GM20000 (cell line): ENCODE measurements at places on chromosomes 12 and 14.

GRCh38 chr12:58238411-58238810 lies 297.0 kb downstream of the ATP23 start:
- no peak for DNase-seq

GRCh38 chr12:87092421-87092820 lies 836.2 kb upstream of the MGAT4C start:
- DNase-seq = no peak

GRCh38 chr14:76708028-76708427 lies 53.2 kb upstream of the VASH1 start:
- DNase-seq = no peak

- no peak for DNase-seq
Measured at GRCh38 chr14:89085231-89085731, 260.8 kb downstream of the TTC8 start.

DNA sequence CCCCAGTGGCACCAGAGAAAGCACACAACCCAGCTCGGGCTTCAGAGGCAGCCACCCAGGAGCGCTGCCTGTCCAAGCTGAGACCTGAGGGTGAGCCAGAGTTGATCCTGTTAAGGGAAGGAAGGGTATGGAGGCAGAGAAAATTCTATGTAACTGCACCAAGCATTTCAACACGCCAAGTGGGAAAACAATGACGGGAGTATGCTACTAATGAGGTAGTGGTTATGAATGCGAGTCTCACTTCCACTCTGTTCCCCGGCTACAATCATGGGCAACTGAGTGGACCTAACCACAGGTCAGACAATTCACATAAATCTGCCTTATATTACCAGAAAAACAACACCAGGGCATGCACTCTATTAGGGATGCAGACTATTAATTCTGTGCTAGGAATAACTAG lies 9.9 kb downstream of the ATG14 start:
- no peak for DNase-seq

- DNase-seq = no peak
Measured at GRCh38 chr14:39472078-39472477, 39.8 kb upstream of the FBXO33 start.

GRCh38 chr12:25051656-25052195 lies 102.8 kb upstream of the BCAT1 start:
- peak; percentile 44 for DNase-seq

DNA sequence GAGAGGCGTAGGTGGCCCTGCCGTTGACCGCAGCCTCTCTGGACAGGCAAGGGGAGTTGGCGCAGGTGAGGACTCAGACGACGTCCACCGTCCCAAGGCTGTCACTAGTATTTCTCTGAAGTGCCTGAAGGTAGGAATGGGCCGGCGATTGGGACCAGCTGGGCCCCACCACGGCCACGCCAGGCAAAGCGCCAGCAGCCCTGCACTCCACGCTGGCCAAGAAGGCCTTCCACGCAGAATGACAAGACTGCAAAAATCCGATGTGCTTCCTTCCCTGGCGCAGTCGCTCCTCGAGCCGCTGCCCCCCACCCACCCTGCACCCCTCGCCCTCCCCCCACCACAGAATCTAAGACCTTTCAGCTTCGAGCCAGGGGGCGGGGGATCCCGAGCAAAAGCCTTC lies 17.3 kb upstream of the MLXIP start:
- DNase-seq = no peak

DNA sequence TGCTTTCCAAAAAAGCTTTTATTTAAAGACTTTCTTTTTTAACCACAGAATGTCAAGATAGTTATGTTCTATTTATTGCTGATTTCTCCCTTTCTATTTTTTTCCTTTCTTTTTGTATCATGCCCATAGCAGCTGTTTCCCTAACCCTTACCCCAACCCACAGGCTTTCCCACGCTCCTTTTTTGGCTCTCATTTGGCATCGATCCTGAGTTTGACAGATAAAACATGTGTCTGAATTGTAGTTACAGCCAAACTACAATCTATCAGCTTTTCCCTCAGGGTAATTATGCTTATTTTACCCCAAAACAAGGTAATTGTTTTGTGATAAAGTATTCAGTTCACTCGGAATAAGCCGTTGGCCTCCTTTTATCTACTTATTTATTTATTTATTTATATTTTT lies 46.7 kb downstream of the PDE3A start:
- DNase-seq = no peak

DNA sequence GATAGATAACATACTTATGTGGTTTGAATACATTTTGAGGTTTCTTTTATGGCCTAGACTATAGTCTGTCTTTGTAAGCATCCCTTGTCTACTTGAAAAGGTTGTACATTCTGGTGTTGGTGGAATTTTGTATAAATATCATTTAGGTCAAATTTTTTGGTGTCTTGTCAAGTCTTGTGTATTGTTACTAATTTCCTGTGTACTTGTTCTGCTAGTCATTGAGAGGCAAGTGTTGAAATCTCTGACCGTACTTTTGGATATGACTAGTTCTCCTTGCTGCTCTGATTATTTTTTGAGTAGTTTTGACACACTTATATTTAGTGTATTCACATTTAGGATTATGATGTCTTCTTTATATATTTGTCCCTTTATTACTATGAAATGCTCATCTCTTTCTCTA lies 219.6 kb downstream of the CCDC91 start:
- DNase-seq = no peak

GRCh38 chr14:102154821-102155549 lies 15.3 kb downstream of the WDR20 start:
- no peak for DNase-seq

DNA sequence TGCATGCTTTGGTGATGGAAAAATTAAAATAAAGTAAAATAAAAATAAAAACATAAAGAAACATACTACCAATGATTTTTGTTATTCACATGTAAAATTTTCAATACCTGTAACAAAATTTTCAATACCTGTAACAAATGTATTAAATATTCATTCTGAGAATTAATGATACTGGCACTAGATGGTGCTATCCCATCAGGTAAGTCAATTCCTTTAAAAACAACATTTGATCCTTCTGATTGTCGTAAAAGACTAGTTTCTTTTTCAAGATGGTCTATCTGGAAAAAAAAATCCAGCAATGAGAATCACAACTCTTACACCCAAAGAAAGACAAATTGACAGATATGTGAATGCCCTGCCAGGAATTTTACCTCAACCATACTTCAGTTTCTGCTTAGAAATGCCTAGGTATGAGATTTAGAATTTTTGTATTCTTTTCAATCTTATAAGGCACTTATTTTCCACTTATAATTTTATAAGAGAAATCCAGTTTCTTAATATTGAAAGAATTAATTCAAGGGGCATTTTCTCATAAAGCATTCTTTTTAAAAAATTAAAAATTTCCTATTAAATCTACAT lies 30.7 kb downstream of the CEP290 start:
- DNase-seq = peak; percentile 21

- no peak for DNase-seq
Measured at GRCh38 chr14:29721586-29721985, 206.1 kb downstream of the PRKD1 start.

DNA sequence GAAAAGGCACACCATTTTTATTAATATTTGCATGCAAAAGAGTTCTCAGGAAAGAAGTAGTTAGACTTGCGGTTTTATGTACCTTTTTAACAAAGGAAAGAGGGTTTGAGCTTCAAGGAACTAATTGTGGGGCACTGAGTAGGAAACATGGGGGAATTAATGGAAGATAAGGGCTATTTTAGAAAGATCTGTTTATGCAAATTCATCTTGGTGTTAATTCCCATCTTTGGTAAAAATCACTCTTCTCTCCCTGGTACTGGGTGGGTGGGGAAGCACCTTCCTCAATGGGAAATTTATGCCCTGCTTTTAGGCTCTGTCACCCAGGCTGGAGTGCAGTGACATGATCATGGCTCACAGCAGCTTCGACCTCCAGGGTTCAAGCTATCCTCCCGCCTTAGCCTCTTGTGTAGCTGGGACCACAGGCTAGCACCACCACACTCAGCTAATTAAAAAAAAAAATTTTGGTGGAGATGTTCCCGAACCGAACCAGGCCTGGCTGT lies 30.1 kb upstream of the RESF1 start:
- no peak for DNase-seq

DNA sequence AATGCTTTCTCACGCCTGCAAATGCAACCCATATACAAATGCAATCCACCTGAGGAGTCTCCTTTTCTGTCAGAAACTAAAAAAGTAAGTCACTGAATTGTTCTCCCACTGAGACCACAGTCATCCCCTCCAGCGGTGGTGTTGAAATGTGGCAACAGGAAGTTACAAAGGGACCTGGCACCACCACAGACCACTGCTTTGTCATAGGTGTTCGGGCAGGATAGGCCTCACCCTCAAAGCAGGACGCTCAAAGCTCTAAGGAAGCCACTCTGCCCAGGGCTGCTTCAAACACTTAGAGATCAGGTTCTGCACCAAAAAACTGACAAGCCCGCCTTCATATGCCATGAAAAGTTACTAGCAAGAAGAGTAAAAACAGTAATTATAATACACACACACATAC lies 11.3 kb downstream of the PHLDA1 start:
- no peak for DNase-seq

GRCh38 chr14:106377432-106377831 lies 851.0 kb downstream of the TMEM121 start:
- DNase-seq = no peak

- DNase-seq = no peak
Measured at GRCh38 chr12:111448846-111449790, 43.4 kb downstream of the SH2B3 start.

- peak; percentile 6 for DNase-seq
Measured at GRCh38 chr12:121968876-121969275, 50.5 kb downstream of the CFAP251 start.

GRCh38 chr12:87157791-87158190 lies 871.4 kb downstream of the C12orf50 start:
- DNase-seq = no peak

- DNase-seq = no peak
Measured at GRCh38 chr12:106120519-106121105, 18.1 kb downstream of the NUAK1 start.

DNA sequence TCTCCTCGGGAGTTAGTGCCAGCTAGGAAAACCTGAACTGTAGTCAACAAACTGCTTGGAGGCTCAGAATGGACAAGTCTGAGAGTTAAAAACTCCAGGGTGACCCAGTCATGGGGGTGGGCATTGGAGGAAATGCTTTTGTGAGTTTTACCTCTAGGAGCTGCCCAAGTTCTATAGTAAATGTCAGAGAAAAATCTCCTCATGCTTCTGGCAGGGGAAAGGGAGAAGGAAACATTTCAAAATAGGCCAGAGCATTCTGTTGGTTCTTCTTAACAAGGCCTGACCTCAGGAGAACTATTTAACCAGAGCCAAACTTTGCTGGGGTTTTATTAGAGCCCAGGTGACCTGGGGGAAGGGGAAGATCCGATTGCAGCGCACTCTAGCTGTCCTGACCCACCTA lies 12.3 kb downstream of the NINJ2 start:
- DNase-seq = no peak

- no peak for DNase-seq
Measured at GRCh38 chr14:63875311-63875710, 22.5 kb downstream of the SYNE2 start.

DNA sequence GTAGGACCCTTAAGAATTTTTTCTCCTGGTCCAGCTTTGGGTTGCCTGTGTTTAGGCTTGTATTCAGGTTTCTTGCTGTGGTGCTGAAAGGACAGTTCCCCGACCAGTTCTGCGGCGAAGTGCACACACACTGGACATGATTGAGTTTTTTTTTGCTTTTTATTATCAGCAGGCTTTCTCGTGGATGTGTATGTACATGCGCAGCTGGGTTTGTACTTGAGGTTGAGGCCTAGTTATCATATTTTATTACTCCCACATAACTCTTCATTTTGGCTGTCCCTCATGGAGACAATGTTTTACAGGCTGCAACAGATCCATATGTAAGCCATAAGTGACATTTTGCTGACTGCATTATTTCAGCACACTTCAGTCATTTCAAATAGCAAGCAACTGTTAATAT lies 2.5 kb downstream of the SCN8A start:
- no peak for DNase-seq

GRCh38 chr12:22333713-22334409 lies 646 bp downstream of the ST8SIA1 start:
- DNase-seq = peak; percentile 18

GRCh38 chr12:79058342-79058741 lies 193.8 kb downstream of the SYT1 start:
- no peak for DNase-seq

GRCh38 chr14:75539561-75540478 lies 17.6 kb downstream of the BATF start:
- peak; percentile 71 for DNase-seq

DNA sequence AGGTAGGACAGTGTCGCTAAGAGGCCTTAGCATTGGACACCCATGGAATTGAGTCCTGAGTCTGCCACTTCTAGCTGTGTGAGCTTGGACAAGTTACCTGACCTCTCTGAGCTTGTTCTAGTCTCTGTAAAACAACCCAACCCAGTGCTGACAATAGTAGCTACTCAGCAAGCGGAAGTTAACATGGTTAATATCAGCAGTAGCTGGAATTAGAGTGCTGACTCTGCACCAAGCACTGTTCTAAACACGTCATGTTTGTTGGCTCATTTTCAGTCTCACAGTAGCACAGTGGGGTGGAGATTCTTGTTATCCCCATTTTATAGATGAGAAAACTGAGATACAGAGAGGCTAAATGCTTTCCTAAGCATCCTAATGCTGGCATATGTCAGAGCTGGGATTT lies 47.5 kb upstream of the RIN3 start:
- DNase-seq = no peak

GRCh38 chr12:57429473-57430111 lies 1.3 kb downstream of the R3HDM2 start:
- no peak for DNase-seq
